Coronary artery (tissue), 2 donors: ENCODE measurements at places on chromosomes 7 and 10.
A peak's percentile ranks its signal among the peaks of the same experiment; 100 is the strongest.

- no peak for DNase-seq
Measured at GRCh38 chr7:139169816-139170215, 60.3 kb upstream of the ZC3HAV1 start.

GRCh38 chr10:34547291-34547690 lies 267.8 kb downstream of the PARD3 start:
- DNase-seq = no peak

- DNase-seq = no peak
Measured at GRCh38 chr10:118534136-118534535, 61.3 kb downstream of the PRLHR start.

- peak; percentile 46 for DNase-seq
Measured at GRCh38 chr10:127945341-127945758, 38.4 kb downstream of the PTPRE start.

GRCh38 chr10:109696462-109696861 lies 226.8 kb downstream of the XPNPEP1 start:
- no peak for DNase-seq

DNA sequence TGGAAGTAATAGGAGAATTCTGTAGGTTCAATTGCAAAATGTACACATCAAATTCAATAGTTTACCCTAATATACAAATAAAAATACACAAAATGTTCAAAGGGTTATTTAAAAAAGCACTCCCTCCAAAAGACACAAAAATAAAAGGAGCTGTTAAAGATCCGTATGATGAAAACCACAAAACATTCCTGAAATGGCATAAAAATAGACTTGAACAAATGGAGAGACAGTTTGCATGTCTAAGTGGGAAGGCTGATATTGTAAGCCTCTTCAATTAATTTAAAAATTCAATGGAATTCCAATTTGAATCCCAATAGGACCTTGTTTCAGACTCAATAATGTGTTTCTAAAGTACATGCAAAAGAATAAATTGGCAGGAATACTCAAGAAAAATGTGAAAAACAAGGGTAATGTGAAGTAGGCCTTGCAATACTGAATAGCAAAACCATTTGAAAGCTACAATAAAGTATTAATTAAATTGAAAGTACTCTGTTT lies 38.0 kb upstream of the INSYN2A start:
- no peak for DNase-seq

DNA sequence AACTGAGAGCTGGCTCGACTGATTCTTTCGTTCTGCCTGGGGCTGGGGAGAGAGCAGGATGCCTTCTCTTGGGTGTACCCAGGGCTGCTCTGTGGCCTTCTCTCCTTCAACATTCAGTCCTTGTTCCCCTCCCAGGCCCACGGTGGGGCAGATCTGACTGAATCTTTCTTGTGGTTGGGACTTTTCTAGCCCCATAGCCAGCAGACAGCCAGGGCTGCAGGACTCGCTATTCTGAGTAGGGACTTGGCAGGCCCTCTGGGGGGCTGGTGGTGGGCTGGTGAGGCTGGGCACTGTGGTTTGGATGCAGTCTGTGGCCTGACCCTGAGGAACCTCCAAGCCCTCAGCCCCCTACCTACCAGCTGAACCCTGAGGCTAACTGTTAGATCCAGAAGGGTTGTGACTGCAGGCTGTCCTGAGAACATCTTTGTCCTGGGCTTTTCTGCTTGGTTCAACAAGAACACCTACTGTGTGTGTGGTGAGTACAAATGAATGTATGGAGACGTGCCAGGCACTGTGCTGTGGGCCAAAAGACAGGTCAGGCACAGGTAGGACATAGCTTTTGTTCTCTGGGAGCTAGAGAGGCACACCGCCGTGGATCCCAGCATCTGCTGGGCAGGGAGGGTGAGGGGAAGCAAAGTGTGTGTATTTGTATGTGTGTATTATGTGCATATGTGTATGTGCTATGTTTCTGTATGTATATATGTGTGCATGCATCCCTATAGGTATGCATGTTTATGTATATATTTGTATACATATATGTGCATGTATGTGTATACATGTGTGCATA lies 2.1 kb upstream of the PALD1 start:
- no peak for DNase-seq
